NCI-H1436 (cell line): ENCODE measurements at places on chromosomes 1 and 21.

DNA sequence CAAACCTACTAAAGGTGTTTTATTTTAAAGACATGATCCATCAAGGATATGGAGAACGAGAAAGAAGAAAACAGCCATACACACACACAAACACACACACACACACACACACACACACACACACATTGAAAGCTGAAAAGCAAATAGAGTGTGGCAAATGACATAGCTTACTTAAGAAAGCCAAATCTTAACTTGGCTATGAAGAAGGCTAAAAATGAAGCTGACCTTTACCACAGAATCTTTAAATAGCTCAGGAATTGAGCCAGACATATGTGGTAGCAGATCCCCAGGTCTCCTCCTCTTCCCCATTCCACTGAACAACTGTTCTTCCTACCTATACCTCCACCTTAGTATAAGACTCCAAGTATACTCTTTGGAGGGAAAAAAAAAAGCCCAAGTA, 185.6 kb downstream of the CLEC20A start:
- DNase-seq = no peak

DNA sequence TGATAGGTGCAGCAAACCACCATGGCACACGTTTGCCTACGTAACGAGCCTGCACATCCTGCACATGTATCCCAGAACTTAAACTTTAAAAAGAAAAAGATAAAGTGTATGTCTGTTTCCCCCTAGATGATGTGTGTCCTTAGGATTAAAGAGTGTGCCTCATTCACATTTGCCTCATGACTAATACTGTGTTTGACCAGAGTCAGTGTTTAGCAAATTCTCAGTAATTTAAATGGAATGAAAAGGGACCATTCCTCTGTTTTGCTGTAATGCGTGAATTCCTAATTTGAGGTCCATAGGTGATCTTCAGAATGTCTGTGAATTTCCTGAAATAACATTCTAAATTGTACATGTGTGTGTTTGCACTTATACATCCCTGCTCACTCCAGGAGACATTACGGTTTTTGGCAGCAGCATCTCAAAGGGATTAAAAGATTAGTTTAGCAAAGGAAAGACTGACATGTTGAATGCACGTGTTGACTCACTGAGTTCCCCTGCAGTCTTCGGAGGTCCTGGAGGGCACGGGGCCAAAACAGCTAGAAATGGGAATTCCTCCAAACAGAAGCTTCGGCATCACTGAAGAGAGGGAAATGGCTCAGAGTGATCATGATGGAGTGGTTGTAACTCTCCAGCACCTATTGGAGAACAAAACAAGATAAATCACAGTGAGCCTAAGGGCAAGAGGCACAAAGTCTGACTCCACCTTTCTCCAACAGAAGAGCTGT, 19.1 kb upstream of the SLC35F3 start:
- DNase-seq = no peak

DNA sequence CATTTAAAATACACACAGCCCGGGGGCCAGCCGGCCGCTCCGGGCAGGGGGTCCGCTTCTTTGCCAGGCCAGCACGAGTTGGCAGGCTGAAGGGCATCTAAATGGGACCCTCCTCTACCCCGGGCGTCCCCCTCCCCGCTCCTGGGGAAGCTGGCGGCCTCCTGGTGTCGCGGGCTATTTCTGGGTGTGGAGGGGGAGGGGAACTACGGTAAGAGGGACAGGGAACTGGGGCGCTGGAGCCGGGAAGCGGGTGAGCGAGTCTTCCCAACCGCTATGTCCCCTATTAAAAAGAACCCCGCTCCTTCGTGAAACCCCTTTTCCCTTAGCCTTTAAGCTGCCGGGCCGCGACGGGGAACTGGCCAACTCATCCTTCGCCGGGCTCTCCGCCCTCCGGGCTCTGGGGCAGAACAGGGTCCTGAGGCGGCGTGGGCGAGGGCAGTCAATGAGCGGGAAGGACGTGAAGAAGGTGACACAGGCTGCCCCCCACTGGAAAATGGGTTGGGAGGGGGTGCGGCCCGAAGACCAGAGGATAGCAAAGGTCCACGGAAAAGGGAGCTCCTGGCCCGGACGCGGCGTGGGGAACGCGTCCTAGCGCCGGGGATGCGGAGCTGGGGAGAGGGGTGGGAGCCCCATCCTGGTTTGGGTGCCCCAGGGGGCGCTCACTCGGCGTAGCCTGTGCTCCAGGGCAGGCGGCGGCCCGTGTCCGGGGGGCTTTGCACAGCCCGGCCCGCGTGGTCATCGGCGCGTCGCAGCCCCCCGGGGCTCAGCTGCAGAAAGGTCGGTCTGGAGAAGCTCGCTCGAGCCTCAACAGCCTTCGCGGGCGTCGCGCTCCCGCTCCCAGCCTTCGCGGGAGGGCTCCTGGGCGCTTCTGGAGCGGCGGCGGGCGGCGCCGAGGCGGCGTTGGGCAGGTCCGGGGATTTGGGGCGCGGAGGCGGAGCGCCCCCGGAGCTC, 544 bp downstream of the PPM1J start:
- no peak for DNase-seq

- no peak for DNase-seq
These were observed 19.6 kb downstream of the BCL9 start for GRCh38 chr1:147560765-147561471.

- no peak for DNase-seq
These were observed 49.2 kb downstream of the ALG14 start for GRCh38 chr1:95023399-95024043.

- no peak for DNase-seq
These were observed 23.9 kb upstream of the ZZZ3 start for GRCh38 chr1:77706321-77706720.

- DNase-seq = no peak
These were observed 7.6 kb upstream of the VAV3 start for GRCh38 chr1:107972391-107973180.

DNA sequence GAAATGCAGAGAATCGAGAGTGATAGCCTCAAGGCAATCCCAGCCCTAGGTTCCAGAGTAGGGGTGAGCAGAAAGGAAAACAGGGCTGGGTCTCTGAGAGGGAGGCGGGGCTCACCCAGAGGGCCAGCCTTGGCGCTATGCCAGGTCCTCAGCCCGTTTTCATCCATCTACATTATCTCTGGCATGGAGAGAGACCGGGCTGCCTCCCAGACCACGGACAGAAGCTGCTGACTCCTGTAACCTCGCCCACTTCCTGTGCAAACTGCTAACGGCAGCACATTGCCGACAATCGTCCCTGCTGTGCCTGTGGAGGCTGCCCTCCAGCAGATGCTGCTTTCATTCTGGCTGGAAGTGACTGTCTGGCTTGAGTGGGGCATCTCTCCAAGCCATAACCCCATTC, 569.1 kb downstream of the NPHP4 start:
- no peak for DNase-seq

- no peak for DNase-seq
These were observed 61.9 kb downstream of the POFUT2 start for GRCh38 chr21:45225741-45226327.

DNA sequence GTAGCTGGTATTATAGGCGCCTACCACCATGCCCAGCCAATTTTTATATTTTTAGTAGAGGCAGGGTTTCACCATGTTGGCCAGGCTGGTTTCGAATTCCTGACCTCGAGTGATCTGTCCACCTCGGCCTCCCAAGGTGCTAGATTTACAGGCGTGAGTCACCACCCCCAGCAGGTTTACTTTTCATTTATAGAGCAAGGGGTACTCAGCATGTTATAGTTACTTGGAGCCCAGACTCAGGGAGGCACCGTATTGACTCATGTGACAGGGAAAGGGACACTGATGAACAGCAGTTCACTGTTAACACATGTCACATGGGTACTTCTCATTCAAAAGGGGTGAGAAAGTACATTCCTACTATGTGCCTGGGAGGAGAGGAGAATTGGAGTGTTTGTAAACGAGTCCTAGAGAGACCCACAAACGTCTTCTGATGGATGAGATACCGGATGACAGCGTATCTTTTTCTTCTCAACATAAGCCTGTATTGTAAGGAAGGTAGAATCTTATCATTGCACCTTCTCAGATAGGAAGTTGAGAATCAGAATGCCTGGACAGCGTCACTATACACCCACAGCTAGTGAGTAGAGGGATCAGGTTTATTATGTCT, 510.0 kb downstream of the USP25 start:
- DNase-seq = no peak

DNA sequence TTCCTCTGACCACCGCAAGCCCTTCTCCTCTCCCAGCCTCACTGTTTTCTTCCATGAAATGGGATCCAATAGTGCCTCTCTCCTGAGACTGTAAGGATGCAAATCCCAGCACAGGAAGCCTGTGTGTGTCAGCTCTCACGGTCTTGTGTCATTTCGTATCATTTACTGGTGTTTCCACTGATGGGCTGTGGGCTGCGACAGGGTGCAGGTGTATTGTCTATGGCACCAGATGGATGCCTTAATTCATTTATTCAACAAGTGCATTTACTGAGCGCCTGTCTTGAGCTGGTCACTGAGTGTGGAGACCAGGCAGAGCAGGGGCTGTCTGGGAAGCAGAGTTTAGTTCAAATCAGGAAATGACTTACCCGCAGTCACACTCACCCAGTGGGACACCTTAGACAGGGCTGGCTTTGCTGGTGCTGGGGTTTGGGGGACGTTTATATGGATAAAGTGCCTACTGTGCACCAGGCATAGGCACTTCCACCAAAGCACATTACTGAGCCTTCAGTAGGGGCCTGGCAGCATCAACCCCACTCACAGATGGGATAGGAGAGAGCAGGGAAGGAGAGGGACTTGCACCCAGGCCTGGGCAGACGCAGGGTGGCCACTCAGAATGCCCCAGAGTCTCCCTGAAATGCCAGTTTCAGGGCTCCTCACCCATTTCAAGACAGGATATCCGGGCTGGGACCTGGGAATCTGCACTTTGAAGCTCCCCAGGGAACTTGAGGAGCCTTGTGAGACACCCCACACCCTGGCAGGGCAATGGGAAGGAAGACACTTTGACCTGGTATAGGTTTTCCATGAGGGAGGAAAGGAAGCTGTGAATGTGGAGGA, 398.9 kb downstream of the MATN1 start:
- DNase-seq = no peak

- no peak for DNase-seq
These were observed 10.3 kb upstream of the VWA5B1 start for GRCh38 chr1:20280341-20280740.

DNA sequence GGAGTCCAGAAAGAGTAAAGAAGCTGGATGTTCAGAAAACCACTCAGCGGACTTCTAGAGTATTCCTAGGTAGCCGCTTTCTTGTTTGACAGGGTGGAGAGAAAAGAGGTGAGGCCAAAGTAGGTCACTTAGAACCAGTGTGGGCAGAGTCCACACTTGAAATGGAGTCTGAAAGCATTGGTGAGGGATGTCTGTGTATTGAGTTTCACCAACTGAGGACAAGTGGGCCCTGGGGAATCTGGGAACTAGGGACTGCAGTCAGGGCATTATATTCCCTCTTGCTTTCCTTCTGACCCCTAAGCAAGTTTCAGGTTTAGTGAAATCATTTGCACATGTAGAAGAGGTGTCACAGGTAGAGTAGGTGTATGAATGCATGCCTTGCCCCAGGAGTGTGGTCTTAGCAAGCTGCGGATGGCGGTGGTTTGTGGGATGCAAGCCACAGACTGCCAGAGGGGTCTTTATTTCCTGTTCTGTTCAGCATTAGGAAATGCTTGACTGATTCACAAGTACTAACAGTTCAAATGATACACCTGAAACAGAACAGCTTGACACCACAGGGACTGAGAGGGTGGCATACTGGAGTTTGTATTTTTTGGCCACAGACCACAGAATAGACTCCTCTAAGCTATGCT, 1.1 kb upstream of the GNG12 start:
- no peak for DNase-seq

GRCh38 chr1:159851407-159851806, 11.1 kb downstream of the VSIG8 start:
- no peak for DNase-seq

GRCh38 chr1:75276385-75276784, 142.2 kb downstream of the LHX8 start:
- DNase-seq = no peak

- DNase-seq = no peak
These were observed 149.6 kb downstream of the LMO4 start for GRCh38 chr1:87478231-87478630.

DNA sequence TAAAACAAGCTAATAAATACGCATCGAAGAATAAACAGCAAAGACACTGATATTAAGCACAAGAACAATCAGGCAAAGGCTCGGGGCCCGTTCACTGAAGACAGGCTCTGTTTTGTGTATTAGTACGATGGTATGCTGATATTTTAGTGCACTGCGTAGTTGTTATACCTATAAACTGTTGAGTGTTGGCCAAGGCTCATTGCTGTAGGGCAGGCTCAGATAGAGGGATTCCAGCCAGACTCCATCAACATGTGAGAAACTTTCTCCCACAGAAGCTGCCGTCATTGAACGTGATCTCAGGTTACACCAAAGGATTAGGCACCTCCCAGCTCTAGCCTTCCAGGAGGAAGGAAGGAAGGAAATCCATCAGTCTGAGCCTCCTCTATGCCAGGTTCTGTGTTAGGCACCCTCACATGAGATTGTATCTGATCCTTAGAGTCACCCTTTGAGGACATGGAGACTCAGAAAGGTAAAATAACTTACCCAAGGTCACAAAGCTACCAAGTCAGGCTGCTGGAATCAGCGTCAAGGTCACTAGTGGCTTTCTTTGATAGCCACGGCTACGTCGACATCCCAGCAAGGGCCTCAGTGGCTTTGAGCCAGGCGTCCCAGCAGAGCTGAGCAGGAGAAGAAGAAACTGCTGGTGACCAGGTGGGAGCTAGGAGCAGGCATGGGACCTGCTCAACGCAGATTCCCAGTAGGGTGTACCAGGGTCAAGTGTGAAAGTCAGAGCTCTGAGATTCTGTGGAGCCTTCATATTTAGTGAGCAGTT, 14.8 kb downstream of the BCAR3 start:
- no peak for DNase-seq

DNA sequence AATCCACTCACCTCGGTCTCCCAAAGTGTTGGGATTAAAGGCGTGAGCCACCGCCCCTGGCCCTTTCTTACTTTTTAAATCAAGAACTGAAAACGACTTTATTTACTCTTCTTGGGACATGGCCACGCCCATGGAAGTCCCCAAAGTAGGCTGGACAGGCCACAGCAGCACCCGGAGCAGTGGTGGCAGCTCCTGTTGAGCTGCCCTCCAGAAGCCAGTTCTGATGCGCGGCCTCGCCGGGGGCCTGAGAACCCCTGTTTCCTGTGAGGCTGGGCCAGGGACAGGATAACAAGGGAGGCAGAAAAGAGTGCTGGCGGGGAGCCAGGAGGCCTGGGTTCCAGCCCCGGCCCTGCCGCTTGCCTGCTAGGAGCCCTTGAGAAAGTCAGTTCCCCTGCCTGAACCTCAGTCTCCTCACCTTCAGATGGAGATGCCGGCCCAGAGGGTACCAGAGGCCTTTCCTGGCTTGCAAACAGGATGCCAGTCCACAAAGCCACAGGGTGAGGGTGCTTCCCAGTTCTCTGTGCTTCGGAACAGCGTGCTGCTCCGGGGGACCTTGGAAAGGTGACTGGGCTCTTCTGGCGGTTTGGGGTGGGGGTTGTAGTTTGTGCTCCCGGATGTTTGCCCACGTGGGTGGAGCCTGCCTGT, 59.4 kb downstream of the RUNX3 start:
- no peak for DNase-seq

GRCh38 chr1:31848381-31848897, 32.6 kb upstream of the SPOCD1 start:
- no peak for DNase-seq

DNA sequence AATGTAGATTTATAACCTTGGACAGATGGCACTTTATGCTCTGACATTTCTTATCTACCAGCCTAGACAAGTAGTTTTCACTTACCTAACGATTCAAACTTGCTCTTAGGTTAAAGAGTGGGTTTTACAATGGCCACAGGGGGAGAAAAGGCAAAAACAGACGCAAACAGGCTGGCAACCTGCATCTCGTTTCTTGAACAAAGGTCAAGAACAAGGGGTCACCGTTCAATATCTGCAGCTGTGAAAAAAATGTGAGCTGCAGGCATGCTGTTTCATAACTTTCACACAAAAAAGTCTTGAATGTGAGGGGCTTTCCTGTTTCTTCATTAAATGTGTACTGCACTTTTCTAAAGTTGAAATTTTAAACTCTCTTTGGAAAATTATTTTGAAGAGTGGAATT, 49.4 kb downstream of the SYDE2 start:
- DNase-seq = no peak
